T-helper 2 cell (primary cell): ENCODE measurements at places on chromosomes 3 and 15.

DNA sequence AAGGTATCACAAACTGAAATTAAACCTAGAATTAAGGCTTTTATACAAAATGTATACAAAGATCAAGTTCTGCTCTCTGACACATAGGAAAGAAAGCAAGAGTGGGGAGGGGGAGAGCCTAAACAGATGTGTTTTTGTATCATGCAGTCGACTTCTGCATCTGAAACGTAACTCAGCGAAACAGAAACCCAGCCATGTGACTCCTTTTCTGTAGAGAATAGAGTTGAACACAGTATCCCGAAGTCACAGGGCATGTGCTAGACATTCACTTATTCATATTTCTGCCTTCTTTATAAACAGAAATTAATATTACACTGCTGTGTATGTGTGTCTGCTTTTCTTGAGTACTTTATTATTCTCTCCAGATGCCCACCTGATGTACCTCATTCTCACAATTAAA is 121.0 kb downstream of the PDZRN3 start:
- DNase-seq: no peak

DNA sequence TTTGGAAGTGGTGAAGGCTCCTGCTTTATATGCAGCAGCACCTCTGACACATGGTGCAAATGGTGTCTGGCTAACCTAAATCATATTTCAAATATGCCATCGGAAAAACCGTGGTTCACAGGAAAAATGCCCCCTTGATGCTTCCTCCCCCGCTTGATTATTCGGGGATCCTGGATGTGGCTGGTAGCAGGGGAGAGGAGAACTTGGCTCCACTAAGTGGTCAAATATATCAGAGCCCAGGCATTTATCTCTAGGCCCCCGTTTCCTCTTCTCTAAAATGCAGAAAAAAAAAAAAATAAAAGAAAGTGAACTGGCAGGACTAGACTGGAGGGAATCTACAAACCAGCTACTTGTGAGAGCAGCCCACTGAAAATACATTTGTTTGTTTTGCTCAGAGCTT is 18.2 kb upstream of the ATP2B2 start:
- no peak for DNase-seq

DNA sequence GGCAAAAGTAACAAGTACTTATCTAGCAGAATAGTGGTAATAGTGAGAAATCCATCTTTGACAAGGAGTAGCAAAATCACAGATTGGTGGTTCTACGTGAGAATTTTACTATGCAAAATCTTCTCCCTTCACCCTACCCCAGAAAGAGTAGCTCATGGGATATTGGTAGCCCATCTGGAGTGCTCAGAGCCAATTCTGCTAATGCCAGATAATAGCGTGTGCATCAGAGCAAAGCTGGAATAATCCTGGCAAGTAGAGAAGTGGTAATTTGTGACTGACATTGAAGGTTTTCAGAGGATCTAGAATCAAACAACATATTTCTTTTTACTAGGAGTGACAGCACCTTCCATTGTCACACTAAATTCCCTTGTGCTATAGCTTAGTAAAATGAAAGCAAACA is 192.9 kb downstream of the ZBBX start:
- no peak for DNase-seq

DNA sequence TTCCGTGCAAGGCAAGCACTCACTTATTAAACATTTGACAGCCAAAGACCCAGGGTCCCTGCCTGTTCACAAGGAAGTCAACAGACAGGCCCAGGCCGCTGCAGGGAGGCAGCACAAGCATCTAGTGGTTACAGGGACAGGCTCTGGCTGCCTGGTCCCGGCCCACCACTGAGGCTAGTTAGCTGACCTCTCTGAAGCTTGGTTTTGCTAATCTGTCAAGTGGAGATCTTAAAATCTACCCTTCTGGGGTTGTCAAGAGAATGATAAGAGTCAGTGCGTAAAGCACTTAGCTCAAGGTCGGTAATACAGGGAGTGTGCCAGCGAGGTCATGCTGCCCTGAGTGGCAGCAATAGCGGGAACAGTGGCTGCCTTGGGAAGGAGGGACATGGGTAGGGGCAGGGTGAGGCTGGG is 6.0 kb downstream of the GNB5 start:
- DNase-seq: no peak

DNA sequence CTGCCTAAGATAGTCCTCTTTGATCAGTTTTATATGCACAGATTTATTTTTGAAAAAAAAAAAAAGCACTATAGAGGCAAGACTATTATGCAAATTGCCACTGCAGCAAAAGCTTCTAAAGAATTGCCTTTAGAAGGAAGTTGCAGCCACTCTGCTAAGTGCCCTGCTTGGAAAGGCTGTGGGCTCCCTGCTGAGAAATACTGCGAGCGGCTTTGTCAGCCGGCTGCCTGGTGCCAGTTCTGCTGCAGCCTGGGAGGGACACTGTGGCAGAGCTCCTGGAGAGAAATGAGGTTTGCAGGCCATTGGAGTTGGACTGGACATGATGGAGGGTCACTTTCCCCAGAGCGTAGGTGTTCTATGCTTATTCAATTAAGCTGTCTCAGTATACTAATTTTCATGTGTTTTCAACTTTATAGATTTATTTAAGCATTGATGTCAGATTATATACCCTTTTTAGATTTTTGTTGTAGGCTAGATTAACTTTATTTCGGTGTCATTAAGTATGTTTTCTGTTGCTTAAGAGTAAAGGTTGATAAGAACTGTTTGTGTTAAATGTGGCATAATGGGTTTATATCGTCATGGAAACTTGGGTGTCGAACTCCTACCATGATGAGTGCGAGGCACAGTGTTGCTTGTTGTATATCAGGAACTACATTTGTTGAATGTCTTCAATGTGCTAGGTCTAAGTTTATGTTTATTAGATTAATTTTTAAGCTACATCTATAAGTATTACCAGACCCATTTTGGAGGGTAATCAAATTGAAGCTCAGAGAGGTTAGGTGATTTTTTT is 6.6 kb downstream of the MAP2K5 start:
- no peak for DNase-seq

DNA sequence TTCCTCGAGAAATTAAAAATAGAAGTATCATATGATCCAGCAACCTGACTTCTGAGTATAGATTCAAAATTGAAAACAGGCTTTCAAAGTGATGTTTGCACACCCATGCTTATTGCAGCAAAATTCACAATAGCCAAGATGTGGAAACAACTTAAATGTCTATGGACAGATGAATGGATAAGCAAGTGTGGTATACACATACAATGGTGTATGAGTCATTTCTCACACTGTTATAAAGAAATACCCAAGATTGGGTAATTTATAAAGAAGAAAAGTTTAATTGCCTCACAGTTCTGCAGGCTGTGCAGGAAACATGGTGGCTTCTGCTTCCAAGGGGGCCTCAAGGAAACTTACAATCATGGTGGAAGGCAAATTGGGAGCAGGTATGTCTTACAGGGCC is 100.8 kb downstream of the KLF13 start:
- DNase-seq: no peak

DNA sequence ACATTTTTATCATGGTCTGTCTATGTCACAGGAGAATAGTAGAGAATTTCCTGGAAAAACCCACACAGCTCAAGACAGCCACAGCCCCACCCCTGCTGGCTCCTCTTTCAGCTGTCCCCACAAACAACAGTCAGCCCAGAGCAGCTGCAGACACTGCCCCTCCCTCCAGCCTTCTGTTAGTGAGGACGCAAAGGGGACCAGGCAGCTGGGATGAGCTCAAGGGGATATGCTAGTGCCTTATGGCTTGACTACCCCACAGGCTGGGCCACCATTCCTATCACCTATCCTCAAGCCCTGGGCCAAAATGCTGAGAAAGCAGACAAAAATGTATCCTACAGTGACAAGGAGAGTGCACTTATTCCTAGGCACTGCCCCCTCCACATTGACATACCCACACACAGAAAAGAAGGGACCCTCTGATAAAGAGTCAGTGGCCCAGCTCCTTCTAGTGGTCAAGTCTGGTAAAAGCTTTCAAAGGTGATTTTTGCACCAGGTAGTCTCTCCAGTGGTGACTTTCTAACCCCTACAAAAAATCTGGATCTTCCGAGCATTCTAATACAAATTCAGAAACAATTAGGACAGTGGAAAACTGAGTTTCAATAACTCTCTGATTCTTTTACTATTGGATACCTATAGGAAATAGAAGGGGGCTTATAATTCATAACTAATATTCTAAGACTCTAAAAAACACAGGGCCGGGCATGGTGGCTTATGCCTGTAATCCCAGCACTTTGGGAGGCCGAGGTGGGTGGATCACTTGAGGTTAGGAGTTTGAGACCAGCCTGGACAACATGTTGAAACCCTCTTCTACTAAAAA is 3.0 kb upstream of the MAP1A start:
- peak; percentile 36 for DNase-seq

DNA sequence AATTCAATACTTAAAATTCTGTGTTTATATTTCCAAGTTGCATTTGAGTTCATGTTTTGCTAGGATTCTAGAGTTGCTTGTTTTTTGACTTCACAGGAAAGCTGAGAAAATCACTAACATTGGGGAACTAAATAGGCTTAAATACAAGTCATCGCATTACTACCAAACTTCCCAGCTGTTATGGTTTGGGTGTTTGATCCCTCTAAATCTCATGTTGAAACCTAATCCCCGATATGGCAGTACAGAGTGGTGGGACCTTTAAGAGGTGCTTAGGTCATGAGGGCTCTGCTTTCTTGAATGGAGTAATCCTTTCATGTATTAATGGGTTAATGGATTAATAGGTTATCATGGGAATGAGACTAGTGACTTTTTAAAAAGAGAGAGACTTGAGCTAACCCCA is 77.2 kb upstream of the ARPP21 start:
- DNase-seq: no peak
